ENCODE measurements at places on chromosomes 16 and 17.

DNA sequence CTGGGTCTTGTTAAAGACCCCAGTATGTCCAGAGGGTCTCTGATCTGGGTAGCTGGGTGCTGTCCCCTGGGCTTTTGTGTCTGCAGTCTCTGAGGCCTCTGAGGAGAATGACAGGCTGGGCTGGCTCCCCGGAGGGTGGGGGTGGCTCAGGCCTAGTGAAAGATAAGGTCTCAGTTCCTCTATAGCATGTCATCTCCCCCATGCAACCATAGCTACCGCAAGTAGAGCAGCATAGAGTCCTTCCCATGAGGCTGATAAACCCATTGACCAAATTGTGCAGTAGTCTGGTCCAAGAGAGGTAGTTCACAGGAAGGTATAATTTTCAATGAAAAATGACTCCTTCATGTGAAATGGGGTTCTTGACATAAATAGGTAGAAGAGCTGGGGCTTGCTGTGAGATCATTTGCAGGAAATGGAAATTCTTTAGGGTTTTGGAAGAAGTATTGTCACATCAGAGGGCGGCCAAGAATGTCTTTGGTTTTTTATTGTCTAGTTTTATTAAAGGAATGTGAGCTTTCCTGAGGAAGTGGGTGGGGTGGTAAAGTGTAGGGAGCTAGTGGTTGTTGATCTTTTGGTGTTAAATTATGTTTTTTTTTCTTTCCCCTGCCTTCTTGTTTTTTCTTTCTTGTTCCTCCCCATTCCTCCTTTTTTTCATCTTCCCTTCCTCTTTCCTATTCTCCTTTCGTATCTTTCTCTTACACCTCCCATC is 21.0 kb downstream of the SLC7A6OS start:
- peak; percentile 62 for DNase-seq

DNA sequence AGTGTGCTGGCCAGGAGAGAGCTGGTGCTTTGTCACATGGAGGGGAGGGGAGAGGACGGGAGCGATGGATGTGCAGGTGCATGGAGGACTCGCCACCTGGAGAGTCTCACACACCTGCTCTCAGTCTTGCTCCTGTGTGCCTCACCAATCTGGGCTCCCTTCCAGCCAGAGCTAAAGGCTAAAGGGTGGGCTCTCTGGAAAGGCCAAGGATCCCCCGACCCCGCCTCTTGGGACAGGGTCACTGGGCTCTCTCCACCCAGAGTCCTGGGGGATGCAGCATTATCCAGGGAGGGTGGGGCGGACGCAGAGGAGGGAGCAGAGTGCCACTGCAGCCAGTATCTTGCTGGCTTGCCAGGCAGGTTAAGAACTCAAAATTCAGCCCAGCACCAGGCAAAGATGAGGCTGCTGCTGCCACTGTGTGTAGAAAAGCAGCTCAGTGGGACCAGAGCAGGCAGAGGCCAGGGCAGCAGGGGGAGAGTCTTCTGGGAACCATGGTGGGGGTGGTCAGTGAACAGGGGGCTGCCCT is 5.4 kb upstream of the STAT5B start:
- DNase-seq: no peak

GRCh38 chr17:15042311-15042710 is 222.8 kb downstream of the PMP22 start:
- DNase-seq: no peak

DNA sequence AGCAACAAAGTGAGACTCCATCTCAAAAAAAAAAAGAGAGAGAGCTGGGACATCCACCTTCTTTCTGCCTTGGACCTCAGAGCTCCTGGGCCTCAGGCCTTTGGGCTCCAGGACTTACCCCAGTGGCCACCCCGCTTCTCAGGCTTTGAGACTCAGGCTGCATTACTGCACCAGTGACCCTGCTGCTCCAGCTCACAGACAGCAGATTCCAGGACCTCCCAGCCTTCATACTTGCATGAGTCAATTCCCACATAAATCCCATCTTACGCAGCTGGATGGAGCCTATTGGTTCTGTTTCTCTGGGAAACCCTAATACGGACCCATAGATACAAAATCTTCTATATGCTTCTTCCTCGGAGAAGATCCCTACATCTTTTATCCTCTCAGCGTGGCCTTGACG is 2.1 kb upstream of the CEP295NL start:
- no peak for DNase-seq

- peak; percentile 65 for DNase-seq
Observed at GRCh38 chr17:75827308-75828075, 16.7 kb downstream of the UNC13D start.

DNA sequence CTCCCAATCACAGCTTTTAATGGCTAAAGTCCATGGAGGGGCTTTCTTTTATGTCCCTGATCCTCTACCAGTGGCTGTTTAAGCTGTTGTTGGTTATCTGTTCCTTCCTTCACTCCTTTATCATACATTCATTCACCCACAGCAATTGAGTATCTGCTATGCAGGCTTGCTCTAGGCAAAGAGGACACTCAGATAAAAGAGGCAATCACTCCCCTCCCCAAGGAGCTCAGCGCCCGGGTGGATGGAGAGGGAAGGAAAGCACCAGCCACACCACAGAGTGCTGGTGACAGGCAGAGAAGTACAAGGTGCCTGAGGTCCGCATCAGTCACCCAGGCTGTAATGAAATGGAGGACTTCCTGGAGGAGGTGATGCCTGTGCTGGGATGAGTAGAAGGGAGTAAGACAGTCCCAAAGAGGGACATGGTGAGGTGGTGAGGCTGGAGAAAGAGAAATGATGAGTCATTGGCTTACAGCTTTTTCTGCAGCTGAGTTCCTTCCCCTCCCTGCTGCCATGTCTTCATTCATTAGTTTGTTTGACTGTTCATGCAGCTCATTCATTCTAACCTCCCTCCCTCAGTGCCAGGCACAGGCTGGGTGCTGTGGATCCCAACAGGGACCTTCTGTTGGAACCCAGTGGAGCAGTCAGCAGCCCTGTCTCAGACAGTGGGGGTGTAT is 12.8 kb upstream of the NGFR start:
- DNase-seq: no peak

- no peak for DNase-seq
Observed at GRCh38 chr16:31248344-31248743, 11.4 kb upstream of the ITGAM start.

DNA sequence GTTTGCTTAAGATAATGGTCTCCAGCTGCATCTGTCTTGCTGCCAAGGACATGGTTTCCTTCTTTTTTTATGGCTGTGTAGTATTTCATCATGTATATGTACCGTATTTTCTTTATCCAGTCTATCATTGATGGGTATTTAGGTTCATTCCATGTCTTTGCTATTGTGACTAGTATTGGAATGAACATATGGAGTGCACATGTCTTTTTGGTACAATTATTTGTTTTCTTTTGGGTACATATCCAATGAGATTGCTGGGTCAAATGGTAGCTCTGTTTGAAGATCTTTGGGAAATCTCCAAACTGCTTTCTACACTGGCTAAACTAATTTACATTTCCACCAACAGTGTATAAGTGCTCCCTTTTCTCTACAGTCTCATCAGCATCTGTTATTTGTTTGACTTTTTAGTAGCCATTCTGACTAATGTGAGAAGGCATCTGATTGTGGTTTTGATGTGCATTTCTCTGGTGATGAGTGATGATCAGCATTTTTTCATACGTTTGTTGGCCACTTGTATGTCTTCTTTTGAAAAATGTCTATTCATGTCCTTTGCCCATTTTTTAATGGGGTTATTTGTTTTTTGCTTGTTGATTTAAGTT is 66.2 kb downstream of the TNFRSF13B start:
- DNase-seq: no peak

DNA sequence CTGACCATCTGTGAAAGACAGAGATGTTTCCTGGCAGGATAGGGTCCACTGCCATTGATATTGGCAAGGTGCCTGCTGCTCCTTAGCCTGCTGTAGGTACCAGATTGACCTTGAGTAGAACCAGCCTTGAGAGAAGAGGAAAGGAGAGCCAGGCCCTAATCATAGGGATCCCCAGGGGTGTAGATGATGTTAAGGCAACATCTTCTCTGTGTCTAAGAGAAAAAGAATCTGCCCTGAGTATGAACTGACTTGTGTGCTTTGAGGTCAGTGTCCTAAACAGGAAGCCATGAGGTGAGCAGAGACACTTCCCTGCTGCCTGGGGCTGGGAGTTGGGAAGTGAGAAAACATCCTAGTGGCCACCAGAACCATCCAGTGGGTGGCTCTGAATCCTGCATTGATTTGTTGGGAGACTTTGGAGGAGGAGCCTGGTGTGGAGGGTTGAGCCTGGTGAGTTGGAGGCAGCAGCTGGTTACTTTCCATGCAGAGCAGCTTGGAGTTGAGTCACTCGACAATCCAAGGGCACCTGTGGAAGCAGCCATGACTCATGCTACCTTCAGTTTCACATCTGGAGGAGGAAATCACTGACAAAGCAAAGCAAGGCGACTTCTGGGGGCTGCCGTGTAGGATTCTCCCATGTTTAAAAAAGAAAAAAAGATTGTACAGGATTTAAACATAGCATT is 47.8 kb downstream of the BMERB1 start:
- peak; percentile 37 for DNase-seq

DNA sequence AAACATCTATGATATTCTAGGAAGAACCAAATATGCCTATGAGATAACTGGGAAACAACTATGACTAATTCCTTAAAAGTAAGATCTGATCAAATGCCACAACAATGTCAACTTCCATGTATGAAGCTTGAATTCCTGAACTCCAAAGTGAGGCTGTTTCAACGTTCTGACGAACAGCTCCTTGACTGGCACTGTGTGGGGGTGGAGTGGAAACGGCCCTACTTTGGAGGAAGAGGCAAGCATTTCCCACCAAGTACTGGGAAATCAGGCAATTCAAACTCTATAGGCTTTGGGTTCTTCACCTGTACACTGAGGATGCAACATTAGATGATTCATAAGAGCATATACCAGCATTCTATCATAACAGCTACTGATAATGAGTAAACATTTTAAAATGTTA is 187.2 kb downstream of the CDK5R1 start:
- no peak for DNase-seq

DNA sequence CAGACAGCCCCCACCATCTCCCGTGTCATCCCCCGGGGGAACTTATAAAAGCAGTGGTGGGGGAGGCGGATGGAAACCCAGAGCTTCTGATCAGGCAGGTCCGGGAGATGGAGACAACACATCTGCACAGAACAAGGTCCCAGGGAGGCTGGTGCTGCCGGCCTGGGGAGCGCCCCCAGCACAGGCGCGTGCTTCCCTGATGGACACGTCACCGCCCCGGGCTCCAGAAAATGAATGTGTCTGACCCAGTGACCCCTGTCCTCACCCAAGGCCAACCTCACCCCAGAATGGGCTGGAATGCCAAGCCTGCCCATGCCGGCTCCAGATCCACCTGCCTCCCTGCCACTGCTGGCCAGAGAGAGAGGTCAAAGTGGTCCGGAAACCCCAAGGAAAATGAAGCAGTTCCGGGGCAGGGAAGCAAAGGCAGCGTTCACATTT is 12.5 kb downstream of the SLC7A5 start:
- no peak for DNase-seq

GRCh38 chr17:72097144-72097543 is 23.7 kb upstream of the SOX9 start:
- DNase-seq: no peak

- DNase-seq: peak; percentile 33
Observed at GRCh38 chr17:82775001-82775823, 23.3 kb downstream of the TBCD start.

- no peak for DNase-seq
Observed at GRCh38 chr17:2111691-2112090, 56.8 kb downstream of the HIC1 start.

DNA sequence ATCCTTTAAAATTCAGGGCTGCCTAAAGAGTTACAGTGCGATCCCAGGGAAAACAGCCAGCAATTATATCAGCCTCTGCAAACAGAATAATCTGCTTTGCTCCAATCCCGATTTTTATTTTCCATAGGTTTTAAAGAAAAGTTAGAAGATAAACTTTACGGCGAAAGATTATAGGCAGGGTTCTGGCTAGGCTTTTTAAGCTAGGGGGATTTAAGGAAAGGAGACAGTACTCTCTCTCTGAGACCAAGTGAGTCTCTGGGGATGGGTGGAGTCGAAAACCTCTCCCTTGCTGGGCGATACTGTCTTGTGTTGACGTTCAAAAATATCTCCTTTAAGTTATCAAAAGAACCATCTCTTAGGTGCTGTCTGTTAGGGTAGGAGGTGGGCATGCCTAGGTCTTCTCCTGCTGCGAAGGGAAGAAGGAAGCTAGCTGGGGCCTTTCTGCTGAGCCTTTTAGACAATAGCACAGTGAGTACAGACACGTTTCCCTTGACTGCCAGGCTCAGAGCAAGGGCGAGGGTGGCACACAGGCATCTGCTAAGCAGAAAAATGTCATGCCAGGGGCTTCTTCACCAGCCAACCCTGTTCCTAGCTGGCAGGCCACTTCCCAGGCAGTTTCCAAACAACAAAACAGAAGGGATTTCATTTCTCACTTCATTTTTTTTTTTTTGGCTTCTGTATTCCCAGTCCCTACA is 167.9 kb upstream of the MAF start:
- DNase-seq: no peak
